ENCODE measurements at places on chromosomes 2 and 18.

GRCh38 chr2:200129721-200130462 is 174.5 kb downstream of the MAIP1 start:
- DNase-seq, result no peak

DNA sequence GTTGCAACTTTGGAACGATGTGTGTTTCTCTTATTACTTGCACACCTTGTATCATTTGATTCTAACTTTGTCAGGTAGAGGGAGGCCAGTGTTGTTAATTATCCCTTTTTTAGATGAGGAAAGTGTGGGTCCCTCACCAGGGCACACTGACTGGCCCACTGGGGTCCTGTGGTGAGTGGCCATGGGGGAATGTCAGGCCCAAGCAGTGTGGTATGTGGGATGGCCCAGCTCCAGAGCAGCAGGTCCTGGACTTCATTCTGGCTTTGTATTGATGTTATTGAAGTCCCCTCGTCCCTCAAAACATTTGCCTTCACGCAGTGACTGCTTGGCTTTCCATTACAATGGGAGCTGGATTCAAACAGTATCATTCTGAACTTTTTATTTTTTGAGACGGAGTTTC is 11.7 kb downstream of the NCK2 start:
- DNase-seq, result no peak

DNA sequence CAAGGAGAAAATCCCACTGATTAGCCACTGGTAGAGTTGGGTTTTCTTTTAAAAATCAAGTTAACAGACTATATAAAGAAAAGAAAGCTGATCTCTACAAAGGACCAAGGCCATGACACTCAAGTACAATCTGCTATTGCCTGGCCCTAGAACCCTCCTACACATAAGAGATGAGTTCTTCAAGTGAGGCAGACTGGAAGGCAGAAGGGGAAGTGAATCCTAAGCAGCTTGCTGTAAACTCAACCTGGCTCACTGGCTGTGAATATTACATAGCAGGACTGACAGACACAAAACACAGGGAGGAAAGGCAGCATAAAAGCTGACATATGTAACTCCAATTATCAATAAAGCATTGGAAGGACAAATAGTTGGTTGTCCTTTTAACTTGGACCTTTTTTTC is 65.4 kb downstream of the TRIP12 start:
- DNase-seq, result no peak

DNA sequence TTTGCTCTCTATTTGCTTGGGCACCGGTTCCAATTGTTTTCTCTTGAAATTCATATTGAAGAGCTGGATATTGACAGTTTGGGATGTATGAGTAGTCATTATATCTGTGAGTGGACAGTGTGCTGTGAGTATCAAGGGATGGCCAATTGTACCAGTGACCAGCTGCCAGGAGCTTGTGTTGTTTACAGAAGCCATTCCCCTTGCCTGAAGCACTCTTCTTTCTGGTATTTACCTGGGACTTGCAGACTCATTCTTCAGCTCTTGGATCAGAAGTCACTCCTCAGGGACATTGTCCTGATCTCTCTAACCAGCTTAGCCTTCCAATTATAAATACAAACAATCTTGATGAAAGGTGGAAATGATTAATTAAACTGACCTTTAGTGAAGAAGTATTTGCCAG is 438.3 kb upstream of the LRATD1 start:
- no peak for DNase-seq

DNA sequence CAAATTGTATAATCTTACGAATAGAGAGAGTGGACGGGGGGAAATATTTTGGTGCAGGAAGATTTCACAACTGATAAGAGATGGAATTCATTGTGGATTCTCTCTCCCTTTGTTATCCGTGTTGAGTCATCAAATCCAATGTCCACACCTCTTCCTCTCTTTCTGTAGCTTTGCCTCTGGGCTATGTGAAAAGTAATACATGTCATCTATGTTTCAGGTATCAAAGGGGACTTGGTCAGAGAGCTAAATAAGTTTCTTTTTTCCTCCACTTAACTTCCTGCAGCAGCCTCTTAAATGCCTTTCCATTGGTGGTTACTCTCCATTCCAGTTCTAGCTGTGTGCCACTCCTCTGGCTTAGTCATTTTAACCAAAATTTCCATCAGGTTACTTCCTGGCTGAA is 169.3 kb upstream of the NXPH2 start:
- DNase-seq, result no peak

DNA sequence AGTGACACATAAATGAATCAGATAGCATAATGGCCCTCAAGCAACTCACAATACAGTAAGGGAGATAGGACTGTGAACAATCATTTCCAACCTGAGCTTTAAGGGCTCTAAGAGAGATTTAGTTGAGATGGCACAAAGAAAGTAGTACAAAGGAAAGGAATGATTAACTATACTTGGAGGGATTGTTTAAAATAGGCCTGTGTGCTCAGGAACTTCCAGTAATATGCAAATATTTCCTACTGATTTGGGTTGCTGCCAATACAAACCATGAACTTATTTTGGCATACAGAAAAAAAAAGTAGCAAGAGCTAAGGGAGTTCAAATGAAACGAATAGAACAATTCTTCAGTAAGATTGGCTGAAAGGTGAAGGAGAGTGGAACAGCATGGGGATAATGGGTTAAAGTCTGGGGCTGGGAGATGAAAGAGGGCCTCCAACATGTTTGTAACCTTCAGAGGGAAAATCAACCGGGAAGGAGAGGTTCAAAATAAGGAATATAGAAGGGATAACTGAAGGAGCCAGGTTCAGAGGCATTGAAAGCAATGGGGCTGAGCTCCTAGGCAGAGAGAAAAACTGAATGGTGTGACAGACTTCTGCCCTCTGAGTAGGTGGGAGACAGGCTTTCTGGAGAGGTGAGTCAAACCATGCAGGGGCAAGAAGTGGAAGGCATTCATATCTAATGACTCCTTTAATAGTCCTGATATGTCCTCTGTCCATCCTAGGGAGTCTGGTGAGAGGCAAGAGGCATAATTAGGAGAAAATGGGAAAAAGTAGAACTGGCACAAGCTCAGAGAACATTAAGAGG is 83.5 kb downstream of the DNAH7 start:
- DNase-seq, result no peak

- no peak for DNase-seq
Measured at GRCh38 chr2:74571058-74571457, 16.5 kb downstream of the DOK1 start.

DNA sequence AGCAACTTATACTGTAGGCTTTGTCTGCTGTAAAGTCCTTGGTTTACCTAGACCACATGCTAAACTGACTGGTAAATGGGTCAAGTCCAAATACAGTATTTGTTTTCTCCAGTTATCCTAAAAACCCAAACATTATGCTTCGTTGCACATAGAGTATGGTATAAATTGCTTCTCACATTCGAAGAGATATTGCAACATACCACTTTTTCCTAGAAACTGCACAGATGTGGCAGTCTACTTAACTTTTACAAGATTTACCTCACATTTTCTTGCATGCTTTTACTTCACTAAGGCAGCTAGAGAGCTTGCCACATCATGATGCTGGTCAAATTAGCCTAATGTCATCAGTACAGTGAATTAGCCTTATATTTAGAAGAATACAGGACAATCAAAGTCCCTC is 66.0 kb upstream of the SCN7A start:
- no peak for DNase-seq

DNA sequence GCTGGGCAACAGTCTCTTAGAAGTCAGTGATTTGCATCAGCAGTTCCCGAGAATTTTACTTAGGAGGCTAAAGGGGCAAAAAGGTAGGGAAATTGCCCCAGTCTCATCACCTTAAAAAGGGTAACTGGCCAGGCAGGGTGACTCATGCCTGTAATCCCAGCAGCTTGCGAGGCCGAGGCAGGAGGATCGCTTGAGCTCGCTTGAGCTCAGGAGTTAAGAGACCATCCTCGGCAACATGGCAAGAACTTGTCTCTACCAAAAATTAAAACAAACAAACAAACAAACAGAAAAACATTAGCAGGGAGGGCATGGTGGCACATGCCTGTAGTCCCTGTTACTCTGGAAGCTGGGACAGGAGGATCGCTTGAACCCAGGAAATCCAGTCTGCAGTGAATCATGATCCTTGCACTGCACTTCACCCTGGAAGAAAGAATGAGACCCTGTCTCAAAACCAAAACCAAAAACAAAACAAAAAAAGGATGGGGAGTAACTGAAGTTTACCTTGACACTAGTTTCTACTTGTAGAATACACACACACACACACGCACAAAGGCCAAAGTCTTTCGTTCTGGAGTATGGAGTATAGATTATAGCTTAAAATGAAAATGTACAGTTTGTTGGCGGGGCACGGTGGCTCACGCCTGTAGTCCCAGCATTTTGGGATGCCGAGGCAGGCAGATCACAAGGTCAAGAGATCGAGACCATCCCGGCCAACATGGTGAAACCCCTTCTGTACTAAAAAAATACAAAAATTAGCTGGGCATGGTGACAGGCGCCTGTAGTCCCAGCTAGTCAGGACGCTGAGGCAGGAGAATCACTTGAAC is 2.7 kb upstream of the GEMIN6 start:
- no peak for DNase-seq

DNA sequence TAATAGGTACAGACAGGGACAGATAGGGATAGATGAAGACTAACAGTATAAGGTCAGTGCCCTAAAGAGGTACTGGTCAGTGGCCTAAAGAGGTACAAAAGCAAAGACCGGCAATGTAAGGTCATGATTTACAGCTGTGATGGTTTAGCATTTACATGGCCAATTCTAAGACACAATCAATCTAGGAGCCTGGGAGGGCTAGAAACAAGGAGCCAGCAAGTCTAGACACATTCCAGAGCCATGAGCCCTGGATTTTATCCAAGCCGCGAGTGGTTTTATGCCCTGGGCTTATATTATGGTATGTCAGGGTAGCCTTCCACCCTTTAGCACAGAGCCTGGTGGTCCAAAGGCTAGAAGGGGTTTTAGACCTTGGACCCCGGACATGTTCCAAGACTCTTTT is 124.2 kb downstream of the CBLN2 start:
- DNase-seq, result no peak

DNA sequence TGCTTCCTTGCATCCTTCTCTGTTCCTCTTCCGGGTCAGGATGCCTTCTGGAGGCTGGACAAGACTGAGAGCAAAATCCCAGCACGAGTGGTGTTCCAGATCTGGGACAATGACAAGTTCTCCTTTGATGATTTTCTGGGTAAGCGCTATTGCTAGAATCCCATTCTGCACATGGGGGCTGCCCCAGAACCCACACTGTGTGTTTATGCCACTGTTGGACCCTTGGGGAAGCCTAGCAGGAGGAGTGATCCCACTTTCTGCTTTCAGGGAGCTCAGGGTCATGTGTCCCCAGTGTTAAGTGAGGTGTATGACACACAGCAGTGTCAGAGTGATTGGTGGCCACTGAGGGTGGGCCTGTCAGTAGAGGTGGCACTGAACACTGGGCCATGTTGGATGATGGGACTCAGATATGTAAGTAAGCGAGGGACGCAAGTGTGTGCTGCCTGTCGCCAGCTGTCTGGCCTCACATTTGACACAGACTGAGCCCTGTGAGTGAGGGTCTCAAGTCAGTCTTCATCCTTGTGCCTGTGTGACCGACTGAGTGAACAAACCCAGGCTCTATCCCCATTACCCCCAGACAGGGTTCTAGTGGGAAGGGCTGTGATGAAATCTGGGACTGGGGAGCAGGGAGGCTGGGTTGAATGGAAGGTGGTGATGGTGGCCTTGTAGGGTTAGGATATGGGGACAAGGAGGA is 220.9 kb downstream of the DYSF start:
- no peak for DNase-seq

DNA sequence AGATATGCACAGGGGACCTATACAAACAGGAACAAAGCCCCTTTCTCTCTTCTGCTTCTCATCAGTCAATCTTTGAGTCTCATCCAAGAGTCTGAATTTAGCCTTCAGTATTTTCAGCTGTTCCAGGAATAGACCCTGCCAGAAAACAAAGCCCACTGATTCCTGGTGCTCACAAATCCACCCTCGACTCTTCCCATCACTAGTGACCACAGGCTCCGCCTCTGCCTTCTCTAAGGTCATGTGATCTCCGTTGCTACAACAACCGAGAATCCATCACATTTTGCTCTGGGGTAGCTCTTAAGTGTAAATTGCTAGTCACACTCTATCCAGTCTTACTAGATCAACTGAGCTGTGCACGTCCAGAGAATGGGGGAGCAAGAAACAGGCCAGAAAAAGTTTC is 46.4 kb upstream of the SPTBN1 start:
- DNase-seq, result no peak

GRCh38 chr2:240155048-240155744 is 14.7 kb upstream of the OTOS start:
- no peak for DNase-seq

DNA sequence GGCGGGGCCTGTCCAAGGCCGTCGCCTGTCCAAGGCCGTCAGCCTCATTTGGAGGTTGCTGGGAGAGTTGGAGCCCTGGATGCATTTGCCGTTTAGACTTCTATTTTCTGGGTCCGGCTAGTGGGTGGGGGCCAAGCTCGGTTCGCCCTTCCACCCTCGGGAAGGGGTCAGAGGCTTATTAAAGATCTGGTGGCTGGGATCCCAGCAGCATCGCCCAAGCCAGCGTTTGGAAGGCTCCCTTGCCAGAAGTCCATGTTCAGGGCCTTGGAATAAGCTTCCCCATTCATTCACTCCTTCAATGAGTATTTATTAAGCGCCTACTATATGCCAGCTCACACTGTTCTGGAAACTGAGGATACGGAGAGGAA is 516 bp upstream of the DOCK10 start:
- DNase-seq, result no peak

DNA sequence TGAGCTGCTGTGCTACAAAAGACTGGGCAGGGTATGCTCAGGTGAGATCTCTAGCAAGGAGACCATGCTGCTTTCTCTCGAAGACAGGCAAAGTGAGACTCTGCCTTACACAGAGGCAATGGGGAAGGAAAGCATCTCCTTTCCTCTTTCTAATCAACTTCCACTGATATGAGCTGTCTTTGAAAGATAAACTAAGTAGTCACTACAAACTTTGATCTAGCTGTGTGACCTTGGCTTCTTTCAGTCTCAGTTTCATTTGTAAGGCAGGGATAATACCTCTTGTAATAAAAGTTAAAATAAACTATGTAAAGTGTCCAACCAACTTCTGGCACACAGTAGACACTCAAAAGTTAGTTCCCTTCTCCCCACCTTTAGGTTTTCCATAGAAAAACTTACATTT is 7.5 kb downstream of the CCDC93 start:
- DNase-seq, result no peak

DNA sequence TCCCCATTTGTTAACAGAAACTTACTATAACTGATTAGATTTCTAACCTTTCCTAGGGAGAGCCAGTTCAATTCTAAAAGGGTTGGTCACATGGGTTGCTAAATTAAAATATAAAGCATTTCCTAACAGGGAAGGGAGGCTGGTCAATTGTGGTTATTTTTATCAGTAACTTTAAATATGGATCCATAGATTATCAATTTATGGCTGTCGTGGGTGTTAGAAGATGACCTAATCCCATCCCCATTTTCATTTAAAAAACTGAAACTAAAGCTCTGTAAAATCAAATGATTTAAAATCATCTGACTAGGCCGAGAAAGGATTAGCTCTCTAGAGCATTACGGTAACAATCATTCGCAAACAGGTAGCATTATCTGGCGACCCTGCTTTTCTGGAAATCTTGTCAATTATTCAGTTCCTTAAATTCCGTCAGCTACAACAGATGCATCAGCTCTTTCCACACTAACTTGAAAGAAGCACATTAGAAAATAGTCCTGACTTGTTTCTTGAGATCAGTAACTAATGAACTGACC is 953 bp upstream of the HNRNPA3 start:
- DNase-seq, result no peak

GRCh38 chr18:64091526-64091925 is 57.4 kb downstream of the LINC00305 start:
- no peak for DNase-seq

GRCh38 chr2:15166878-15167277 is 394.3 kb downstream of the NBAS start:
- no peak for DNase-seq

- DNase-seq, result no peak
Measured at GRCh38 chr2:72895759-72896281, 8.6 kb downstream of the SPR start.
